ENCODE measurements at places on chromosomes 12 and 14. TPM values are rescaled to one million over a fixed set of nuclear protein-coding genes. Genes with fewer than 3 reads are reported as not detected.

PGF gene
- total RNA-seq, result 4.4 TPM

RPL10L gene
- not detected for total RNA-seq

OR11H7 gene
- not detected for total RNA-seq

CLEC2A gene
- not detected for total RNA-seq

- peak; percentile 74 for DNase-seq
Measured at GRCh38 chr12:109804820-109805761, 28.1 kb downstream of the TRPV4 start.

- DNase-seq, result no peak
Measured at GRCh38 chr14:102464846-102465341, 44.7 kb downstream of the ANKRD9 start.

GRCh38 chr12:89345830-89346740 lies 6.2 kb downstream of the DUSP6 start:
- peak; percentile 65 for DNase-seq

- DNase-seq, result no peak
Measured at GRCh38 chr14:92456215-92457015, 57.2 kb upstream of the RIN3 start.

DNA sequence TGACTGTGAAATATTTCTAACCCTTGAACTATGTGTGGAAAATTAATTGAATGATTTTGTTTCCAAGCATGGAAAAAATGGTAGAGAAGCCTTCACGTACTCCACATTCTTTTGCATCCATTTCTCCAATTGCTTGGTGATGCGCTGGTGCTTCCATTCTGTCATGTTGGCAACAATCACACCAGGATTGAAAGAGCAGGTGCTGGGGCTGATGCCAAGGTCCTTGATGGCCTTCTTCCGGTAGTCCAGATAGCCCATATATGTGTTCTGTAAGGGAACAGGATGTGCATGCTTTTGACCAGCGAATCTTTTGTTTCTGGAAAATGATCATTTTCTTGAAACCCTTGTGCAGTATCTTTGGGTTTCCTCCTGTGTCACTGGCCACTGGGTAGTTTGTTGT lies 28.6 kb downstream of the TDG start:
- DNase-seq, result no peak

DNA sequence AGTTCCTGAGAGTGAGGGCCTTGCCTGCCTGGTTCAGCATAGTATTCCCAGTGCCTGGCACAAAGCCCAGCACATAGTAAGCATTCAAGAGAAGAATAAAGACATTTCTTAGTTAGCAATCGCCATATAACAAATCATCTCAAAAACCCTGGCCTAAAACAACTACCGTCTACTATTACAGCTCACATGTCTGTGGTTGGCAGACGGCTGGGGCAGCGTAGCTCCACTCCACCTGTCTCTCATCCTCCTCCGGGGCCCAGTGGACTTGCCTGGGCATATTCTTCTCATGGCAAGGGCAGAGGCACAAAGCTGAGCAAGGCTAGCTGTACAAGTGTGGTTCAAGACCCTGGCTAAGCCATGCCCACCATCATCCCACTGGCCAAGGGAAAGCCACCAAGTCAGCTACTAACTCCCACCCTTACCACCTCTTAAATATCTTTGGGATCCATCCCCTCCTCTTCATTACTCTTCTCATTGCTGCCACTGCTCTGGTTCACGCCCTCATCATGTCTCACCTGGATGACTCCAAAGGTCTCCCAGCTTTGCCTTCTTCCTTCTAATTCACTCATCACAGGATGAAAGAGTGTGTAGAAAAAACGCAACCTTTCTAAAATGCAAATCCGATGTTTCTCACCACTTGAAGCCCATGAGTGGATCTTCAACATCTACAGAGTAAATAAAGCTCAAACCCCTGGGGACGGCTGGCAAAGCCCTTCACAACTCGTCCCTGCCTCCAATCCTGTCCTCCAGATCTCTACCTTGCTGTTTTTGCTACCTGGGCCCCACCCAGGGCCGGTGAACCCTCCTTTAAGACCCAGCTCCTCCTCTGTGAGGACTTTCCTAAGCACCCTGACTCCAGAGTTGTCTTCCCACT lies 10.4 kb downstream of the TMEM229B start:
- no peak for DNase-seq

DNA sequence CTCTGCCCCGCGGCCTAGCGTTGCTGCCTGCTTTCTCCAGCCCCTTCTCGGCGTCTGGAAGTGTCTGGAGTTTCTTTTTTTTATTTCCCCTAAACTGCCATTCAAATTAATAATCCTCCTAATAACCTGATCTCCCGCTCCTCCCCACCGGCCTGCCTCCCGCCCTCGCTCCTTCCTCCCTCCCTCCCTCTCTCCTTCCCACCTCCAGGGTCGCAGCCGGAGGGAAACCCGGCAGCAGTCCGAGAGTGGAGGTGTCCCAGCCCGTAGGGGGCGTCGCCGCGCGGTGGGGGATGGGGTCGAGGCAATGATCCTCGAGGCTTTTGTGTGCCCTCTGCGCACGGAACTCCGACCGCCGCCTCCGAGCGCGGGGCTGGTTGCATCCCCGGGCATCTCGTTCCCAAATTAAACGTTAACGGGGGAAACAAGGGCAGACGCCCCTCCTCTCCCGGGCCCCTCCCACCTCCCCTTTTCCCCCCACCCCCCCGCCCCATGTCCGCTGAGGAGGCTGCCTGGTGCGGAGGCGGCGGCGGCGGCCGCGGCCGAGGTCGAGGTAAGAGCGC lies 1.0 kb upstream of the SOCS2 start:
- DNase-seq, result peak; percentile 87

DNA sequence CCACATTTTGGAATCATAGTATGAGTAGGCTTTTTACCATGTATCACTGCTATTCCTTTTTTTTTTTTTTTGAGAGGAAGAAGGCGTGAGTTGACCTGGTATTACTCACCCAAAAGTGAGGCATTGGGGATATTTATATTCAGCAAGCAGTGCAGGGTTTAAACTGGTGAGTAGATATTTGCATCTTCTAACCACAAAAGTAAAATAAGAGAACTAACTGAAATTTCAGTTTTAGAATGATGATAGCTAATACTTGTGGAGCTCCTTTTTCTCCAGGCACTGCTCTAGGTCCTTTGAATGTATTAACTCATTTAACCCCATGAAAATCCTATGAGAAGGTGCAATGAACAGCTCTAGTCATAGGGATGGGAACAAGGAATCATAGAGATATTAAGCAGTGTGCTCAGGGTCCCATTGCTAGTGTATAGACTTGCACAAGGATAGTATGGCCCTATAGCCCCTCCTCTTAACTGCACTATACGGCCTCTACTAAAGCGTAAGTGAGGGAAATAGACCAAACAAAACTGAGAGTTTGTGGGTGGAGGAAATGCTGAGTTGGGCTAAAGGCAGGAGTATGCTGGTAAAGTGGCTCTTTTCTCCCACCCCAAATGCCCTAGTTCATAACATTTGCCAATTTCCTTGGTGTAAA lies 104.3 kb upstream of the MAX start:
- DNase-seq, result no peak

DNA sequence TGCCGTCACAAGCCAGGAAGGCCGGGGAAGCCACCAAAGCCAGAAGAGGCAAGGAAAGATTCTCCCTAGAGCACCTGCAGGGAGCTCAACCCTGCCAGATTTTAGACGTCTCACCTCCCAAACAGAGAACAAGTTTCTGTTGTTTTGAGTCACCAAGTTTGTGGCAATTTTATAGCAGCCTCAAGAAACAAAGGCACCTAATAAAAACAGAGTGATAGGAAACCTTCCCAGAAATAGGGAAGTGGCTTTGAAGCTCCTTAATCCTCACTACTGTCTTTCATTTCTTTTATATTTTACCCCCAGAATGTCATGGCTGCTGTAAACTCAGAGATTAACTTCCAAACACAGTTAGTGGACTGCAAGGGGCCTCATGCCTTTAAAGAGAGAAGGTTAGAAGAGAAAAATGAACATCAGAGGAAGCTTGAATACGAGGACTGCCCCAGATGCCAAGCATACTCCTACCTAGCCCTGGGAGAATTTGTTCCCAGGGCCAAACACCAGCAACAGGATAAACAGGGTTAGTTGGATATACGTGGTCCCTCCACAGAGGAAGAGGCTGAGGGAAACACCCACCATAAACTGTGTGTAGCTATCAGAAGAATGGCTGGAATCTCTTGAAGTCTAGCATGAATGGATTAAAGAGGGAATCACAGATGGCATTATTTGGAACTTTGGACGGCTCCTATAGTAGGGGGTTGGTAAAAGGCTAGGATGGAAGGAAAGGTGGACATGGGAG lies 148.3 kb downstream of the KCNA5 start:
- DNase-seq, result no peak

TPPP2 gene
- 0.62 TPM for total RNA-seq

- DNase-seq, result no peak
Measured at GRCh38 chr14:64572386-64573104, 22.8 kb downstream of the PPP1R36 start.

DNA sequence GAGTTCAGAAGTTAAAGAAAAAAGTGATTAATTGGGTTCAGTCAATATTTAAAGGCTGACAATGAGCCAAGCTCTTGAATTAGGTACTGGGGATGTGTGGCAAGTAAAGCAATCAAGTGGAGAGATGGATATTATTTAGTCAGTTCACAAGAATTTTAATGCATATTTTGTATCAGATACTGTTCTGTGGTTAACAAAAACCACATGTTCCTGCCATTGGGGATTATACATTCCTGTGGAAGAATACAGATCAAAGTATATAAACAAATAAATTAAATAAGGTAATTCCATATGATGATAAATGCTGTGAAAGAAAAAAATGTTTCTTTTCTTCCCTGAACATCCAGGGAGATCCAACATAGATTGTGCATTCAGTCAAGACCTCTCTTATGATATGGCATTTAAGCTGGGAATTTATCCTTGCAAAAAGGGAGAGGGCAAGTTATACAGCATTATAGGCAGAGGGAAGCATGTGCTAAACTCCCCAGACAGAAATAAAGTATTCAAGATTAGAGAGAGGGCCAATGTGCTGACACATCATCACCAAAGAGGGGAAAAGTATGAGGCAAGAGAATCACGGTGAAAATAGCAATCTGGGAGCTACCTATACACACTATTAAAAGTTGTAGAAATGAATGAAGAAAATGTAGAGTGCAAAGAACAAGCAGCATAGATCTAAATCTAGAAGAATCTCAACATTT lies 17.6 kb upstream of the A2M start:
- DNase-seq, result no peak

- DNase-seq, result no peak
Measured at GRCh38 chr12:21599143-21599999, 5.3 kb downstream of the GYS2 start.

GRCh38 chr12:9741726-9742125 lies 8.8 kb upstream of the CLECL1 start:
- no peak for DNase-seq

DNA sequence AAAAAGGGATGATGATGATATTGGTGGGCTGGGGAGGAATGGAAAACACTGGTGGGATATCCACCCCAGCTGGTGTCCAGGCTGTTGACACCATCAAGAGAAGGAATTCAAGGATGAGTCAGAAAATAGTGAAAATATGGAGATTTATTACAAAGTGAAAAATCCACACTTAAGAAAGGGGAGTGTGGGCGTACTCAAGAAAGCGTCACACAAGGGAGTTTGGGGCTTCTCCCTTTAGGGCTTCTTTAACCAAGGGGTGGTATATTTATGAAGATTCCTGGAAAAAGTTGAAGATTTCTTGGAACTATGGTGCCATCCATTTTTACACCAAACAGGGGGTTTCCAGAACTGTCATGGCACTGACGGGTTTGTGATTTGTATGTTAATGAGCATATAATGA lies 63.1 kb upstream of the ARID2 start:
- no peak for DNase-seq

DNA sequence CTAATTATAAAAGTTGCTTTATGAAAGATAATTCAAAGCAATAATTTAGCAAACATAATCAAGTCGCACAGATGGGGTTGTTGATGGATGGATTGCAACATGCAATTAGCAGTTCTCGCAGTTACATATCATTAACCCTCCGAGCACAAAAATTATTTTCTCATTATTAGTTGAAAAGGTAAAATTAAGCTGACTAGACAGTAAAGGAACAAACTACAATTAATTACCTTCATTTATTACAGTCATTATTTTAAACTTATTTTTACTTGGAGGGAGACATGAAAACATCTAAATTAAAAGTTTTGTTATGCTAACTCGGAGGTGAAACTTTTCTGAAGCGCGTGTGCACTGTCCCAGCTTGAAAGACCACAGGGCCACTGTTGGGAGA lies 146.9 kb downstream of the PHETA1 start:
- no peak for DNase-seq

VRTN gene
- not detected for total RNA-seq

SERPINA1 gene
- total RNA-seq, result 13.8 TPM

- no peak for DNase-seq
Measured at GRCh38 chr12:23726646-23727045, 222.8 kb downstream of the SOX5 start.

GRCh38 chr12:115303723-115304309 lies 619.8 kb upstream of the TBX3 start:
- DNase-seq, result no peak

- no peak for DNase-seq
Measured at GRCh38 chr12:87254381-87255030, 774.7 kb downstream of the C12orf50 start.

DNA sequence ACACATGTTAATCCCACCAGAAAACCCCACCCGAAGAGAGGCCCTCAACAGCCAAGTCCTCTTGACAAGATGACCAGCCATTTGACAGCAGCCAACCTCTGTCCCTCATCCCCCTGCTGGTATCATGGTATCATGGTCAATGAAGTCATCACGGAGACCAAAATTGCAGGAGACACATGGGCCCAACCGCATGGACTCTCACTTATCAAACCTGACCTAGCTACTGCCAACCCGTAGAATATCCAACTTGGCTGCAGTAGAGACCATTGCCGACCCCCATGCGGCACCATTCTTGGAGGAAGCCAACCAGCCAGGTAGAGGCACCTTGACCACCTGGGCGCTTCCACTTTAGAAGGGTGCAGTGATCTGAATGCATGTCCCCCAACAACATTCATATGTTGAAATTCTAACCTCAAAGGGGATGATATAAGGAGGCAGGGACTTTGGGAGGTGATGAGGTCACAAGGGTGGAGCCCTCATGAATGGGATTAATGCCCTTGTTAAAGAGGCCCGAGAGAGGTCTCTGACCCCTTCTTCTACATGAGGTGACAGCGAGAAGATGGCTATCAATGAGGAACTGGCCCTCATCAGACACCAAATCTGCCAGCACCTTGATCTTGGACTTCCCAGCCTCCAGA lies 33.3 kb downstream of the DIO3 start:
- no peak for DNase-seq

- DNase-seq, result no peak
Measured at GRCh38 chr12:5173511-5174011, 129.9 kb downstream of the KCNA5 start.

MYH6 gene
- not detected for total RNA-seq

AQP6 gene
- total RNA-seq, result not detected

GRCh38 chr12:130646716-130647370 lies 69.3 kb downstream of the RIMBP2 start:
- DNase-seq, result no peak

- no peak for DNase-seq
Measured at GRCh38 chr12:54359762-54360351, 4.4 kb downstream of the GPR84 start.

HNF1A gene
- not detected for total RNA-seq

- no peak for DNase-seq
Measured at GRCh38 chr12:26830783-26831551, 2.0 kb downstream of the ITPR2 start.

PTCSC3 gene
- total RNA-seq, result not detected

NANOG gene
- total RNA-seq, result 2.5 TPM

- DNase-seq, result no peak
Measured at GRCh38 chr14:22423958-22424357, 165.1 kb downstream of the DAD1 start.

GRCh38 chr12:82425241-82425640 lies 66.9 kb downstream of the METTL25 start:
- DNase-seq, result no peak

GRCh38 chr14:32443890-32444661 lies 115.0 kb downstream of the AKAP6 start:
- DNase-seq, result no peak
